ENCODE measurements at places on chromosomes 7 and 10. TPM values are rescaled to one million over a fixed set of nuclear protein-coding genes. Genes with fewer than 3 reads are reported as not detected.

CALHM2 gene
- total RNA-seq: 10.0 TPM

DNA sequence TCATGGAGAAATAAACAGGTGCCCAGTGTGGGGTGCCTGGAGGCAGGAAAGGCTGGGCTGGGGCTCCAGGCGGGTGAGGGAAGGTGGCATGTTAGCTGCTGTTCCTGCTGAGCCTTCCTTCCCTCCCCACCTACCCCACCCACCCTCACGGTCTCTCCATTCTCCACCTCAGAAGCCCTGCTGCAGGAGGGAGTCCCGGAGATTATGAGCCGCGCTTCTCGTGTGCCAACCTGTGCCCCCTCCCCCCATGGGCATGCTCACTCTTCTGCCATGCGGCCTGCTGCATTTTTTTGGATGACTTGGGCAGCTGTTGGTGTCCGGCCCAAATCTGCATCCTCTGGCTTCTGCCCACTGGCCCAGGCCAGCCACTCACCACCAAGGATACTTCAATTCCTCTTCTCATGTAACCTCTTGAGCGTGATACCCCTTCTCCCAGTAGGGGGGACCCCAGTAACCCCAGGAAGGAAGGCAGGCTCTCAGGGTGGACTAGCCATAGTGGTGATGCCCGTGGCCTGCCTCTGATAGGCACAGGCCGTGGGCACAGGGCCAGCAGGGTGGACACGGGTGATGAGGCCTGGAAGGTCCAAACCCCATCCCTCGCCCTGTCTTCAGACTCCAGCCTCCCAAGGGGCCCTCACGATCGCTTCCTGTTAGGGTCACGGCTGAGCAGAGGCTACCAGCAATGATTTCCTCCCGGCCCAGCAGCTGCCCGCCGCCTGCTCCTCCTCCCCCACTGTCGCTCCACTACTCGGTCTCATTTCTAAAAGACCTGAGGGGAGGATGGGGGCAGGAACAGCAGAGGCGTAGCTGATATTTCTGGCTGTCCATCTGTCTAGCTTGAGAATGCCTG is 27.8 kb downstream of the UNC5B start:
- no peak for DNase-seq

DNA sequence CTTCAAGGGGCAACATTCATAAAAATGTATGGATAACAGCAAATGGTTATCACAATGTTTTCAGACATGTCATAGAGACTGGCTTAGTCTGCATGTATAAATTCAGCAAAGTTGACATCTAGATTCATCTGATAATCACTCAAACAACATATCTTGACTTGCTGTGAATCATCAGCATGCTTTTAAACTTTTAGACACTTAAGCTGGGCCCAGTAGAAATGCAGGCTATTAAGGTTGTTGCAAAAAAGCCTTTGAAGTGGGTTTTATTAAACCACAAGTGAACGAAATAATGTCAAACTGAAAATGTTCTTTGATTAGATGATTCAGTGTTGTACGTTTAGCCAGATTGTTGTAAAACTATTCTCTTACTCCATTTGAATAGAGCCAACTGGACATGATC is 759.6 kb downstream of the NXPH1 start:
- DNase-seq: no peak

DRGX gene
- total RNA-seq: 0.11 TPM

SLC26A3 gene
- 3,814 TPM for total RNA-seq
